OCI-LY7 (cell line): ENCODE measurements at places on chromosomes 5 and 9.
A peak's percentile ranks its signal among the peaks of the same experiment; 100 is the strongest.

DNA sequence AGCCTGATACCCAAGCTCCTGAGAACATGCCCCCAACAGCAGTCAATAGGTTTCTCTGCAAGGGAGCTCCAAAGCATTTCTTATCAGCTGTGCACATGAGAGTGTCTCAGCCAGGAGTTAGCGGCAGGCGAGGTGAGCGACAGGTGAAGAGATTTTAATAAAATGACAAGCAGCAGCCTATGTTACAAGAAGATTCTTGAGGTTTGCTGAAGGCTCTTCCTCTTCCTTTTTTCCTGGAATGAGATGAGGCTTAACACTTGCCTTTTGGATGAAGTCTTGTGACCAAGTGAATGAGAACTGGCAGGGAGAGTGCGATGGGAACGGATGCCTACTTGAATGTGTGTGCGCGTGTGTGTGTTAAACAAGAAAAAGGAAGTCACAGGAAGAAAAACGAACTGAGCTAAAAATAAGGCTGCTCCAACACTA lies 76.1 kb downstream of the SHB start:
- DNase-seq, result no peak

DNA sequence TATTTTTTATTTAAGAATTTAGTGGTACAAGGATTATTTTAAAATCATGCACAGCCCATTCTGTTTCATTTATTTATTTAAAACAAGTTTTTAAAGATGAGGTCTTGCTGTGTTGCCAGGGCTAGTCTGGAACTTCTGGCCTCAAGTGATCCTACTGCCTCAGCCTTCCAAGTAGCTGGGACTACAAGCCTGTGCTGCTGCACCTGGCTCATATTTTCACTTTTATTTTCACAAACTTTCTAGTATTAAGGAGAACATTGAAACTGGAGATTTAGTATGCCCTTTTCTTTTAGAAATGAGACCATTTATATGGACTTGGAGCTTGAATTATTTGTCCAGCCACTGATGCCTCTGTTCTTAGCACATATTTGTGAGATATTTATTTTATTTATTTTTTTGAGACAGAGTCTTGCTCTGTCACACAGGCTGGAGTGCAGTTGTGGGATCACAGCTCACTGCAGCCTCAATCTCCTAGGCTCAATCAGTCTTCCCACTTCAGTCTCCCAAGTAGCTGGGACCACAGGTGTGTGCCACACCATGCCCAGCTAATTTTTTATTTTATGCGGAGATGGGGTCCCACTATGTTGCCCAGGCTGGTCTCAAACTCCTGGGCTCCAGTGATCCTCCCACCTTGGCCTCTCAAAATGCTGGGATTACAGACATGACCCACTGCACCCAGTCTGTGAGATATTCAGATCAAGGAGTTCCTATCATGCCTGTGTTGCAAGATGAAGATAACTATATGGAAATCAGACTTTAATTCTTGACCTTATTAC lies 7.4 kb downstream of the DMXL1 start:
- no peak for DNase-seq

DNA sequence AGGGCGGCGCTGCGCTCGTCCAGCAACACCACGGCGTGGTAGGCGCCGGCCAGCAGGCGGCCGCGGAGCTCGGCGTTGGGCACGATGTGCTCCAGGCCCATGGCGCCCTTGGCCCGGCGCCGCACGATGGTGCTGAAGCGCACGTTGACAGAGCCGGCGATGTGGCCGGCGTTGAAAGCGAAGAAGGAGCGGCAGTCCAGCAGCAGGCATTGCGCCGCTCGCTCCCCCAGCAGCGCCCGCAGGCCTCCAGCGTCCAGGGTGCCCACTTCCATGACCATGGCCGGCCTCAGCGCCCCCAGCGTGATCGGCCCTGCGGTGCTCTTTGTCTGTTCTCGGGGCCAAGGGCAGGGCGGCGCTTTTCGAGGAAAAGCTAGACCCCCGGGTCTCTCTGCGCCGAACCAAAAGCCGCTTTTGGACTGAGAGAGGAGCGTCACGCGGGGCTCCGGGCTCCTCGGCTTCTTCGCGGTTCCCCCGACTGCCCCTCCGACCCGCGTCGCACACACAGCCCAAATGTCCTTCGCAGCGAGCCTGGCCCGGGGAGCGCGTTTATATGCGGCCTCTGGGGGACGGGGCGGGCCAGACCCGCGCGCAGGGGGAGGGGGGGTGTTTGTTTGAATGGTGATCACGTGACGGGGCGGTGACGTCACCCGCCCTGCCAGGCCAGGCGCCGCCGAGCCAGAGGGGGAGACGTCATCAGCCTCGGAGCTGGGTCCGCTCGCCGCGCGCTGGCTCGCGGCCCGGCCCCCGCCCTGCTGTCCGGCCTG lies at the start of gene DUSP1:
Gene DUSP1, minus strand, starts transcription at position 521 of the 764 bp plus-strand sequence. Its CDS starts 243 bp downstream, at position 278.
- DNase-seq, result peak; percentile 93

DNA sequence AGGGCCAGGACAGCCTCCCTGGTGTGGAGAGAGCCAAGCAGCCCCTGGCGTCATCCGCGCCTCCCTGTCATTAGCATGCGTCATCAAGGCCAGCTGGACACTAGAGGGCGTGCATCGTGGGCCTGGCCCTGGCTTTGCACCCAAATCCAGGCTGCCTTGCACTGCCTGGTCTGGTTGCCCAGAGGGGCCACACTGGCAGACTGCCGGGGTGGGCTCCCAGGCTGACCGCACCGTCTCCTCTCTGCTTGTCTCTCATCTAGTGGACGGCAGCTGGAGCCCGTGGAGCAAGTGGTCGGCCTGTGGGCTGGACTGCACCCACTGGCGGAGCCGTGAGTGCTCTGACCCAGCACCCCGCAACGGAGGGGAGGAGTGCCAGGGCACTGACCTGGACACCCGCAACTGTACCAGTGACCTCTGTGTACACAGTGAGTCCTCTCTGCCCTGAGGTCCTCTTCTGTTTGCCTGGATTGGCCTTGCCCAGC lies 29.0 kb downstream of the HK3 start:
- peak; percentile 40 for DNase-seq

DNA sequence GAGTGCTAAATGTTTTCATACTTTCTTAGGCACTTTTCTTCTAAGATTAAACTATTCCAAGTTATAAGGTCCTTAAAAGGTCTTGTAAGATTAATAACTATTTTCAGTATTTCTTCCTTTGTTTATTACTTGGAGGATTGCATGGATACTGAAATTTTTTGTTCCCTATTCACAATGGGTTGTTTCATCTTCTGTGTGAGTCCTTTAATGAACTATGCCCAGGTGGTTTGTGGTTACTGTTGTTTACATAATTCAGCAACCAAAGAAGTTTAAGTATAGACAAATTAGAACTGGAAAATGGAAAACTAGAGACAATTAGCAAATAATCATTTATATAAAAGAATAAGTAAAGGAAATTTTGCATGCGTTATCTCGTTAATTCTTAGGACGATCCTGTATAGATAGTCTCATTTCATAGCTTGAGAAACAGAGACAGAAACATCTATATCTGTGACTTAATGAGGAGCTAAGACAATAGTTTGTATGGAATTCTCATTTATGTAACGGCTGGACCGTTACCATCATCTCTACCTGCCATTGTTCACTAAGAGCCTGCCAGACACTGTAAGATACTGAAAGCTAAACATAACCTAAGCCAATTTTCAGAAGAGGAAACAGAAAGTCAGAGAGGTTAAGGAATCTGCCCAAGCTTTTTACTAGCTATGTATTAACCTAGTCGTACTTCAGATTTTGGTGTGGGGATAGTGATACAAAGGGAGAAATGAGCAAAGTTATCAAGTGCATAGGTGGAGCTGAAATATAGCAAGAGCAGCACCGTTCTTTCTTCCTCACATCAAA lies 148.2 kb downstream of the PAM start:
- DNase-seq, result no peak

GRCh38 chr9:136621019-136621733 lies 41.5 kb upstream of the EGFL7 start:
- no peak for DNase-seq
